GM12892 (cell line): ENCODE measurements at places on chromosomes 4 and X.

DNA sequence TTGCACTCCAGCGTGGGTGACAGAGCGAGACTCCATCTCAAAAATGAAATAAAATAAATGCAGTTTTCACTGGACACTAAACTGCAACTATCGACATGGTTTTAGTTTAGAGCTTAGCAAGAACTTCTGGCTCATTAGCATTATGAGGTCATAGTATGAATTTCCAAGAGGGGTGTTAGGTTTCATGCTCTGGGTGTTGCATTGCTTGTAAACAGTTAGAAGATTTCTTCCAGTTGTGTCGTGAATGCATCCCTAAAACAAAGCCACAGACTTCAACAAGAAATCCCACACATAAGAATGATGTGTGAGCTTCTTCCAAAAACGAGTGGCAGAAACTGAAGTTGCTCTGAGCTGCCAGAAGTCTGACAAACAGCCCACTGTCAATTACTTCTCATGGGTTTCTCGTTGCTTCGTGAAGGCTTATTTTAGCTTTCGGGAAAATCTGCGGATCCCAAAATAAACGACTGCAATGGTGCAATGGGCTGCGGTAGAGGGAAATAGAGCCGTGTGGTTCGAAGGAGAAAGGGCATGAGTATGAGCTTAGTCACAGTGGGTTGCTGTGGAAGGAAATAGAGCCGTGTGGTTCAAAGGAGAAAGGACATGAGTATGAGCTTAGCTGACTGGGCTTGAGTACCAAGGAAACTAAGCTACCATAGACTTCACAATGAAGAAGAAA, 354.9 kb downstream of the DHRSX start:
- DNase-seq: no peak

DNA sequence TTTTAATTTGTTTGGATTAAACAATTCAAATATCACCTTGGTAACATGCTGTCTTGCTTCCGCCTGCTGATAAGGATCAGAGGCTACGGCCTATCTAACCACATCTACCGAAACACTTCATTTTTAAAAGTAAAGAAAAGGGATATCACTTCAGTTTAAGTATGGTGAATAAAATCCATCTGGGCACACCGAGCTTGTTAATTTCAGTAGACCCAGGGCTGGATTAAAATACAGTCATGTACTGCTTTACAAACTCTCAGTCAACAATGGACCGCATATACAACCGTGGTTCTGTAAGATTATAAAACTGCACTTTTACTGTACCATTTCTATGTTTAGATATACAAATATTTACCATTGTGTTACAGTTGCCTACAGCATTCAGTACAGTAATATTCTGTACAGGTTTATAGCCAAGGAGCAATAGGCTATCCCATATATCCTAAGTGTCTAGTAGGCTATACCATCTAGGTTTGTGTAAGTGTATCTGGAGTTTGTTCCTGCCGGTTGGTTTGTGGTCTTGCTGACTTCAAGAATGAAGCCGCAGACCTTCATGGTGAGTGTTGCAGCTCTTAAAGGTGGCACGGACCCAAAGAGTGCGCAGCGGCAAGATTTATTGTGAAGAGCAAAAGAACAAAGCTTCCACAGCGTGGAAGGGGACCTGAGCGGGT, 40.0 kb downstream of the SEPTIN11 start:
- no peak for DNase-seq

DNA sequence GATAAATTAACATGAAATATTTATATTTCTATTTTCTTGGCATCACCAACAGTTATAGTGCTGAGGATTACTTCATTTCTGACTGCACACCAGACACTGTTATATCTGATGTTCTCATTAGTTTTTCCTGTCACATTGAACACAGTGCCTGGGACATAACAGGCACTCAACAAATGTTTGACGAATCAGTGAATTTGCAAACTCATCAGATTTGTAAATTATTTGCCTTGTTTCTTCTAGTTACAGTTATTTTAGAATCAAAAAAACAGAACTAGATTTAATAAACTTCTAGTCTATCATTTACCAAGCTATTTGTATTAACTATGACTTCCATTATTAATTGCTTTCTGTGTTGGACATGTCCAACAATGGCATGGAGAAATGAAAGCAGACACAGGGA, 483.3 kb downstream of the KLHL13 start:
- DNase-seq: no peak

DNA sequence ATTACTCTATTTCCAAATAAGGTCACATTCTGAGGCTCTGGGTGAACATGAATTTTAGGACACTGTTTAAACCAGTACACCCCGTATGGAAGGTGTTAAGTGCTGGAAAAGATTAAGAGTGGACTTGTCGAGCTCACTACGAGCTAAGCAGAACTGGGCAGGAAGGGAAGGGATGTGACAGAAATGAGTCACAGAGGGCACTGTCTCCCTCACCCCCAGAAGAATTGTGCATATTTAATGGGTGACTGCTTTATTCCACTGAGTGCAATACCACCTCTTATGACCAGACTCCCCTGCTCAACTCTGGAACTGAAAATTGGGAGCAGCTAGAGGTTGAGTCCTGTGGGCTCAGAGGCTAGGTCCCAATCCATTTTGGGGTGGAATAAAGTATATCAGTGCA, 187.4 kb upstream of the RPS6KA3 start:
- DNase-seq: no peak

DNA sequence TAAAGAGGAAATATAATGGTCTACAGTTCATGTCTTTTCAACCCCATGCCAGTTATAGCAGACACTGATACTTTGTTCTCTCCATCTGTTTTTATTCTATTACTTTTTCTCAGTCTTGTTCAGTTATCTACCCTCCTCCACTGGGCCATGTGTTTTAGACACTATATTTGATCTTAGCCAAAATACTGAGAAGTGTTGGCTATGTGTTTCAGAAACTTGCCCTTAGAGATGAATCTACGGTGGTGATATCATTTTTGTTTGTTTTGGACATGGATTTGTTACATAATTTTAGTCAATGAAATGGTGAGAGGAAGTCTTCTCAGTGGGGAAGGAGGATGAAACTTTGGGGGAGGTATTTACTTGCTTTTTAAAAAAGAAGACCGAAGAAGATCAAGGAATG, 211.5 kb upstream of the DDX53 start:
- DNase-seq: no peak

DNA sequence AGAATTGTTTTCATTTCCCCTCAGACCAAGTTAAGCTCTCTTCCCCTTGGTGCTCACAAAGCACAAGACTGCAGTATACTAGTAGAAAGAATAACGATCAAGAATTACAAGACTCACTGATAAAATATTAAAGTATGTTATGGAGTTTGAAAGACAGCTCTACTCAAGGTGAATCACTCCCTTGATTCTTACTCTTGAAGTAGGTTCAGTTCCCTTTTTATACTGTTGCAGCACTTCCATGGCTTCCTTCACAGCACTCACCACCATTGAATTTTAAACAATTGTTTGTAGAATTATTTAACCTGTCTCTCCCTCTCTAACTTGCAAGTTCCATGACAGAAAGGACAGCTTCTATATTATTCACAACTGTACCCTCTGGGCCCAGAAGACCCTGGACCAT, 42.2 kb downstream of the CASK start:
- no peak for DNase-seq

GRCh38 chr4:20266215-20267082, 14.7 kb downstream of the SLIT2 start:
- DNase-seq: no peak

DNA sequence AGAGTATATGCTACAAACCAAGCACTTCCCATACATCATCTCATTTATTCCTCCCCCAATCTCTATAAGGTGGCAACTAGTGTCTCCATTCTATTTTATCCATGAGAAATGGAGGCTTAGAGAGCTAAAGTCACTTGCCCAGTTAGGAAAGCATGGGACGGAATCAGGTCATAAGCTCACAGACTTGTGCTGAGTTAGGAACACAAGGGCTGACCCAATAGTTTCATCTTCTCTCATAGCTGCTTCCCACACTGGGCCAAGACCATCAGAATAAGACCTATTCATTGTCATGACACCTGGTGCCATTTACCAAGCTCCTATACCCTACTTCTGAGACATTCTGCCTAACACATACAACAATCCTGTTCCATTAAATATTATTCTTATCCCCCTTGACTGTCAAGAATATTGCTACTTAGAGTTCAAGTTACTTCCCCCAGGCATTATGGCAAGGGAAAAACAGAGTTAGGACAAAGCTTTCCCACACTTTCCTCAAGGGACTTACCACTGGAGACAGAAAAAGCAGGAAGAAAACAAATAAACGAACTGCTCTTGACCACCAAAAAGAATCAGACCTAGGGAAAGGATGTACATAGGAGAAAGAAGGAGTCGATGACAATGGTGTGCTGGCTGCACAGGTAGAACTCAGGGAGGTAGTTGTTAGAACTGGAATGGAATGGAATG, 167.8 kb downstream of the LDB2 start:
- no peak for DNase-seq
